Inflammatory macrophage treated with lipopolysaccharide for 1 hour (primary cell): ENCODE measurements at places on chromosomes 1 and 21.

- DNase-seq: no peak
Measured at GRCh38 chr1:168945870-168946269, 160.6 kb upstream of the ATP1B1 start.

- no peak for DNase-seq
Measured at GRCh38 chr1:245098924-245099323, 55.9 kb upstream of the KIF26B start.

GRCh38 chr21:26457817-26458216, 115.3 kb downstream of the CYYR1 start:
- DNase-seq: no peak

- DNase-seq: no peak
Measured at GRCh38 chr1:97196825-97197516, 475.4 kb downstream of the PTBP2 start.
